Activated CD4-positive, alpha-beta T cell treated with anti-CD3 and anti-CD28 coated beads, Interleukin-2, amount 50 U/mL, for 16 hours (primary cell): ENCODE measurements at places on chromosomes 1 and 21.
A peak's percentile ranks its signal among the peaks of the same experiment; 100 is the strongest.

DNA sequence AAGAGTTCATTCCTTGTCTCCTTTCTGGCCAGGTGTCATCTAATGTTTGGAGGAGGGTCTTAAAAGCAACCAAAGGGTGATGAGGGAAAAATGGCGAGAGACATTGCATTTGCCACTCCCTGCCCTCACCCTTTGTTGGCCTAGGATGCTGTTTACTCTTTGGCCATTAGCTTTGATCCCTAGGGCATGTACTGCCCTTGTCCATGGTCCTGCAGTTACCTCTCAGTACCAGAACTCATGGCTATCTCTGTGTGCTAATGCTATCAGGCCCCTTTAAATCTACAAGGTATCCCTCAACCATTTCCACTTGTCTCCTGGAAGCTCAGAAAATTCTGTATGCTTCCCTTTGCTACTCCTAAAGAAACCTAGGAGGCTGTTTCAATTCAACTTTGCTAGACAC is 424.8 kb upstream of the PLXNA2 start:
- DNase-seq, result no peak

DNA sequence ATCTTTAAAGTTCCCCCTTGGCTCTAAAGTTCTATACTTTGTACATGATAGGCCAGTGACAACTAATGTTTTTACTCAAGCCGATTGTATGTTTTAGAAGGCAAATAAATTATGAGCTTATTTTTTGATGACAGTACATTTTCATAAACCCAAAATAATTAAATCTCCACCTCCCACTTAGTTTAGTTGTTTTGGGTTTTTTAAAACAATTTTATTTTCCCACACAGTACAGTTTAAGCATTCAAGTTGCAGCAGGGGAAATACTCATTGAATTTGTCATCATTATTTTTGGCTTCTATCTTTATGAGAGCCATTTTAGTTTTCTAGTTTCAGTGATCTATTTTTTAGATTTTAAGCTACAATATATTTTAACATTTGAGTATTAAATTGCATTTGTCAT is 93.6 kb downstream of the OLFML2B start:
- no peak for DNase-seq

- no peak for DNase-seq
These were observed 59.8 kb upstream of the MUTYH start for GRCh38 chr1:45400049-45400448.

GRCh38 chr1:230114237-230114651 is 47.2 kb downstream of the GALNT2 start:
- DNase-seq, result no peak

DNA sequence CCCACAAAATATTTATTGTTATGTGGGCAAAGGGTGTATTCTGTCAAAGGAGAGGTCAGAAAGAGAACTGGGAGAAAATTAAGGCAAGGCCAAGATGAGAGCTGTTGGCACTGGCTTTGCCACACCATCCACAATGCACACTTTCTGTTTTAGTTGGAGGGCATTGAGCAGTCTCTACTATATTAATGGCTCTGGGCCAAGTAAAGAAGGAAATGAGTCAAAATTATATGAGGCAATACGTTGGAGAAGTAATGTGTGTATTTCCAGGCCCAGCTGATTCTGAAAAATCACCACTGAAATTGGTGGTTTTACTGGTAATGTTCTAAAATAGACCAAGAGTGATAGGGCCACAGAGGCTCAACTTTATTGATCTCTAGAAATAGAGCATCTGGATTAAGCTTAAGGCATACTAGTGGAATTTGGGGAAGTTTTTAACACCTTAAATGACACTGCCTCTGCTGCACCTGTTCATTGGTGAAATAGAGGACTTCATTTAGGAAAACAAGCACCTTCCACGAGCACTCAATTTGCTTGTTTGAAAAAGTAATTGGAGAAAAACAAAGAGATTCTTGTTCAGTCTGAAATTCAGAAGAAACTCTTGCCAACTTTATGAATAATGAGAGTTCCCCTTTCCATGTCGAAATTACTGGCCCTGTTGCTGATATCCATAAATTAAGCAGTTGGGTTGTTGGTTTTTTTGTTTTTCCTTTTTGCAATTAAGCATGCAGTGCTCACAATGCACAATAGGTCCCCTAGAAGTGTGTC is 424.9 kb downstream of the ADGRL2 start:
- DNase-seq, result peak; percentile 1

DNA sequence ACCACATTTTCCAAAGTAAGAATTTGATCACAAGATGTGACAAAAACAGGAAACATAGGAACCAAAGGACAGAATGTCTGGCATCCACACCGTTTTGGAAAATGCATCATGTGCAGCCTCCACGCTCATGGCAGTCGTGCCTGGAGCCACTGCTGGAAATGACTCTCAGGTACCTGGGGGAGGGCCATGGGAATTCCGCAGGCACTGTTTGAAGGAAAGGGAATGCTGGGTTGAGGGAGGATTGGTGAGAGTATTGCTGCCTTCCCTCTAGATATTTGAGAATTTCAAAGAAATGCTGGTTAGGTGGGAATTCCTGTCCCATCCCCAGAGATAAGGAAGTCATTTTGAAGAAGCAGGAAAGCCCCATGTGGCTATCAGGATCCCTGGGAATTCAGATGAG is 10.8 kb downstream of the SLAMF1 start:
- no peak for DNase-seq

DNA sequence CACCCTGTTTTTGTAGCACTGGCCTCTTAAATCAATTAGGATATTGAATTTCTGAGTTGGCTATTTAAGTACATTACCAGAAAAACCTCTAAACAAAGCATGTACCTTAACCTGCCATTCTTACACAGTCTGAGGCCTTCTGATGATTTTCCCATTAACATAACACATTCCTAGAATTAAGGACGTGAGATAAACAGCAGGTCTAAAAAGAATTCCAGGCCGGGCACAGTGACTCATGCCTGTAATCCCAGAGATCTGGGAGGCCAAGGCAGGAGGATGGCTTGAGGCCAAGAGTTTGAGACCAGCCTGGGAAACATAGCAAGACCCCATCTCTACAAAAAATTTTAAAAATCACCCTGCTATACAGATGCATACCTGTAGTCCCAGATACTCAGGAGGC is 18.0 kb upstream of the LRRC8D start:
- DNase-seq, result no peak

DNA sequence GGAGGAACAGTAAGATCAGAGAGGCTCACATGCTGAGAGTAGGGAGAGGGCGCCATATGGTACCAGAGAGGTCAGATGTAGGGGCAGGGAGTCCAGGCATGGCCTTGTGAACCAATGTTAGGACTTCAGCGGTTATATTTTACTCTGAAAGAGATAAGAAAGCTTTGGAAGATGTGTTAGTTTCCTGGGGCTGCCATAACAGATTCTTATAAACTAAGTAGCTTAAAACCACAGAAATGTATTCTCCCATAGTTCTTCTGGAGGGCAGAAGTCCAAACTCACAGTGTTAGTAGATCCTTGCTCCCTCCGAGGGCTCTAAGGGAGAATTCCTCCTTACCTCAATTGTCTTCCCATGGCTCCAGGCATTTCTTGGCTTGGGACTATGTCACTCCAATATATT is 502.5 kb upstream of the ADGRL2 start:
- DNase-seq, result no peak

GRCh38 chr1:226971765-226972164 is 31.7 kb downstream of the COQ8A start:
- no peak for DNase-seq

GRCh38 chr1:198374288-198374687 is 166.2 kb downstream of the ATP6V1G3 start:
- DNase-seq, result no peak

DNA sequence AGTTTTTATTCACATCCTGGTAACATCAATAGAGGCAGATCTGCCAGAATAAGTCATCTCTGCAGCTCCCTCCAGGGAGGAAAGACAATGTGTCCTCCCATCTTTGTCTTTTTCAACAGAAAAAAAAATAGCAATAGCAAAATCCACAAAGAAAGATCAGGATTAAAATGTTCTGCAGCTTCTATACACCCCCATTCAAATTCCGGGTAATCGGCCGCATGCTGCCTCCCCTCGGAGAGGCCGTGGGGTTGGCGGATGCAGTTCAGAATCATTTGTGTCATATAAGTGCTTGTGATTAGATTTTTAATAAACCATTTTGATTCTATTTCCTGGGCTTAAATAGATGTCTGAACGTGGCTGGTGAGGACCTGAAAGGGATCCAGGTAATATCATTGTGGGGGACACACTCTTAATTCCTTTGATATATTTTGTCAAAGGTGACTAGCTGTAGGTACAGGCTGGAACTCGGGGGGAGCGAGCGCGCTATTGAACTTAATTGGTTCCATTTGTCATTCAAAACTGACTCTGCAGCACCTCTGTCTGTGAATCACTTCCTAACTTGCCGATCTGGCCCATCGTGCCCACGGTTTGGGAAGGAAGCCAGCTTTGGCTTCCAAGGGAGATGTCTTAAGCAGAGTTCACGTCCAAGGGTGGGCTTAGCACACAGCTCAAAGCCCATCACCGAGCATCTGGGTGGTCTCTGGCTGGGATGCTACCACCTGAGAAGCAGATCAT is 85.6 kb upstream of the ARHGEF16 start:
- DNase-seq, result no peak

GRCh38 chr1:240998441-240999015 is 358.5 kb downstream of the RGS7 start:
- DNase-seq, result no peak

DNA sequence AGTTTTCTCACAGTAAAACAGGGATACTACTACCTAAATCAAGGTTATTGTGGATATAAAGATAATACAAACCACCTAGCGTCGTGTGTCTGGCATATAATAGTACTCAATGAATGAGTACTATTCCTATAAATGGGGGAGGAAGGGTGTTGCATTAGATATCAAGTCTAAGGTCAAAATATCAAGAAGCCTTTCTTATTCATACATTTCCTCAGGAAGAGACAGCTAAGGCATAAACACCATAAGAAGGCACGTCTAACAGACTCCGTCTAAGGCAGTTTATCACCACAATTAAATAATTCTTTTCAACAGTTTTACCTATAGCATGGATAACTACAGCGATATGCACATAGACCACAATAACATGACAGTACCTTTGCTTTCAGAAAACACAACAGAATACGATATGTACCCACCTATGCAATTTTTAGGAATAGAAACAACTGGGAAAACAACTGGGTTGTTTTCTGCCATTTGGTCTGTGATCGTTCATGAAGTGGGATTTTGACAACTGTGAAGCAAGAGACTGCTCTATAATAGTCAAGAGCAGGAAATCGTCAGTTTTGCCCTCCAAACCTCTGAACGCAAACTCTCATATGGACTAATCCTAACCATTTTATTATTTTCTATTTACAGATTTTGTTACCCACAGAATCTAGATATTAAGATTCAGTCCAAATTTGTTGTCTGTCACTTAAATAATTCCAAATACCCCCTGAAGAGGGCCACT is 53.1 kb downstream of the HNRNPR start:
- DNase-seq, result no peak

DNA sequence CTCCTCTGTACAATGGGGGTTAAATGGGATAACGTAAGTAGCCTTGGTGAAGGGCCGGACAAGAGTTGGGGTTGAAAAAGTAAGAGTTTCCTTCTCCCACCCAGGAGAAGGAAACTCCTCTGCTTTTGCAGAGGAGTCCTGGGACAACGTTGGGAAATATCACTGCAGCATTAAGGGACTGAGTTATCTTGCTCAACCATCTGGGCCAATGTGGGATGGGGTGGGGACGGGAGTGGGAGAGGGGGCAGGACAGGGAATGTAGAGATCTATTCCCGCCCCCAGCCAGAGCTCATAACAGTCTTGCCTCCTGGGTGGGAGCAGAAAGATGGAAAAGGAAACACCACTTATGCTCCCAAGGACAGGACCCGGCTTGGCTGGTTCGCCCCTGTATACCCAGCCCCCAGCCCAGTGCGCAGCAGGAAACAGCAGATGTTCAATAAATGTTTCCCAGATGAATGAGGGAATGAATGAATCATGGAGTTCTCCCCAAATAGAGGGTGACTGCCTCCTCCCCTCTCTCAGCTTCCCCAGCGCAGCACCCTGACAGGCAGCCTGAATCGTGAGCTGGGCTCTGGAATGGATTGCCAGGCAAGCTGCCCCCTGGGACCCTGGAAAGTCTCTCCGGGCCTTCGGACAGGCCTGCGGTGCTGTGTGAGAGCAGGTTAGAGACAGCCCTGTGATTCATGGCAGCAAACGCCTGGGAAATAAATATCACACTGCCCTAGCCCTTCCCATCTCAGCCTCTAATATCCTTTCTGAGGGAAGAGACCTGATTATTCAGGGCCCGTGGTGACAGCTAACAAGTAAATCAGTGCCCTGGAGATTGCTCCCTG is 24.8 kb downstream of the FBXO2 start:
- no peak for DNase-seq

GRCh38 chr1:239308701-239309333 is 77.6 kb upstream of the CHRM3 start:
- peak; percentile 10 for DNase-seq

DNA sequence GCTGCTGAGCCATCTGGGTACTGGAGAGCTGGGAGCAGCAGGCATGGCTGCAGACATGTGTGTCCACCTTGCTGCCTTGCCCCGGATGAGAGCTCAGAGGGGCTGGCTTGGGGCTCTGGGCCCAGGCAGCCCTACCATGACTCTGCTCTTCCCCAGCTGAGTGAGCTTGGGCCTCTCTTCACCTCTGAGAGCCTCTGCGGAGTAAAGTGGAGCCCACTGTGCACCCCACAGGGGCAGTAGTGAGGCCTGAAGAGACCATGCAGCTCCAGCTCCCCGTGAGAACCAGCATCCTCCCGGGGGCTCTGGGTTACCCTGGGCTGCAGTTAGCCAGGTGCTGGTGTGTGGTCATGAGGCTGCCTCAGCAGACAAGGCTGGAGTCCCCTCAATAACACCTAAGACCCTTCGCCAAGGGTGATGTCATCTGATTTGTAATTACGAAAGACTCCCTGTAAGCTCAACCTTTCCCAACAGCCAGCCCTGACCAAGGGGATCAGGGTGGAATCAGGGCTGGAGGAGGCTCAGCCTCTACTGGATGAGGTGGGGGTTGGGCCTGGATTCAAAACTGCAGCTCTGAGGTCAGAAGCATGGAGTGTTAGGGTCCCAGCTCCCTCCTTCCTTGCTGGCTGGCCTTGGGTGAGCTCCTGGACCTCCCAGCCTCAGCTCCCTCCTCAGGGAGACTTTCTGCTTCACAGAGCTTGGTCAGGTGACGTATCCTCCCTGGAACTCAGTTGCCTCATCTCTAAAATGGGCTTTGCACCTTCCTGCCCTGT is 308.0 kb downstream of the MATN1 start:
- no peak for DNase-seq

DNA sequence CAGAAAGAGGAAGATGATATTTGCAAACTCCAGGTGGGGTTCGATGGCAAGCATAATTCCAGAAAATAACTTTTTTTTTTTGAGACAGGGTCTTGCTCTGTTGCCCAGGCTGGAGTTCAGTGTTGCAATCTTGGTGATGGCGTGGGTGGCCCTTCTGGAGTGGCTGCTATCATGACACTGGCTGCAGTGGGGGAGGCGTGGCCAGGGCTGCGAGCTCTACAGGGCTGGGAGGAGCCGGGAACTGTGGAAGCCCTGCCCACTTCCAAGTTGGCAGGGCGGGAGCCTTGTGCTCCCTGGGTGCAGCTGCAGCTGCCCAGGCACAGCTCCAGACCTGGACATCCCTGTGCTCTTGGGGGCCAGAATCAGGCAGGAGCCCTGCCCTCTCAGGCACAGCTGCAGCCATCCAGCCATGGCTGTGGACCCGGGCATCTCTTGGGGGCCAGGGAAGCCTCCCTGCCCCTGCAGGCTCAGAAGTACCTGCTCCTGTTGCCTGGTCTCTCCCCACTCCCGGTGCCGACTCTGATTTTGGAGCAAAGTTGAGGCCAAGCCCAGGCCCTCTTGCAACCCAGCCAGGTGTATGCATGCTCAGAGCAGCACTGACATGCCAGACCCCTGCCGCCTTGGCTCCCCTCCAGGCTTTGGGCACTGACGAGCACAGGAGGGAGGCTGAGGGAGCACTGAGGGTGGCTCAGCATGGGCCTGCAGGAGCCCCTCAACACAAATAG is 7.2 kb upstream of the BCL10 start:
- DNase-seq, result no peak
